Natural killer cell treated with Interleukin-12 subunit alpha and Interleukin-12 subunit beta and Interleukin-15 and Interleukin-18, amount 100 ng/mL, for 72 hours (primary cell): ENCODE measurements at places on chromosomes 12 and 14. TPM values are rescaled to one million over a fixed set of nuclear protein-coding genes. Genes with fewer than 3 reads are reported as not detected.

Gene DAO
- not detected for total RNA-seq

Gene LGR5
- not detected for total RNA-seq

Gene MIP
- 0.75 TPM for total RNA-seq

Gene GLIPR1
- 47.1 TPM for total RNA-seq

Gene TSPAN8
- total RNA-seq = not detected

Gene MMP19
- not detected for total RNA-seq

Gene TPH2
- total RNA-seq = not detected

Gene TMEM253
- not detected for total RNA-seq

Gene COCH
- total RNA-seq = 0.14 TPM

GRCh38 chr12:64221651-64222008, 466 bp downstream of the KICS2 start:
- DNase-seq = peak; percentile 66

GRCh38 chr12:124551268-124552144, 15.9 kb downstream of the NCOR2 start:
- no peak for DNase-seq

DNA sequence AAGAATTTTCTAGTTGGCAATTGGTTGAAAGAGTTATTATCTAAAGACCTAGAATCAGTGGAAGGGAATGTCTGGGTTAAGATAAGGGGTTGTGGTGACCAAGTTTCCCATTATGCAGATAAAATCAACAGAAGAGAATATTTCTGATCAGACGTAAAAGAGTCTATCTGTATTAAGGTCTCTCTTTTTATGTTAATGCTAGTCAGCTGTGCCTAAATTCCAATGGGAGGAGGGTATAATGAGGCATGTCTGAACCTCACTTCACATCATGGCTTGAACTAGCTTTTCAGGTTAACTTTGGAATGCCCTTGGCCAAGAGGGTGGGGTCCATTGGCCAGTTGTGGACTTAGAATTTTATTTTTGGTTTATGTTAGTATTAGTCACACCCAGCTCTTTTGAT, 34.3 kb upstream of the CHST11 start:
- no peak for DNase-seq

GRCh38 chr12:97300891-97301290, 161.7 kb upstream of the RMST start:
- no peak for DNase-seq

- no peak for DNase-seq
Observed at GRCh38 chr12:121820056-121820455, 16.2 kb downstream of the SETD1B start.

- no peak for DNase-seq
Observed at GRCh38 chr12:104459368-104459909, 2.7 kb downstream of the CHST11 start.

GRCh38 chr14:88950069-88950468, 125.6 kb downstream of the TTC8 start:
- no peak for DNase-seq
